ENCODE measurements at places on chromosomes 6 and 20. TPM values are rescaled to one million over a fixed set of nuclear protein-coding genes. Genes with fewer than 3 reads are reported as not detected.

The AGER gene
- 8.1 TPM for total RNA-seq

DNA sequence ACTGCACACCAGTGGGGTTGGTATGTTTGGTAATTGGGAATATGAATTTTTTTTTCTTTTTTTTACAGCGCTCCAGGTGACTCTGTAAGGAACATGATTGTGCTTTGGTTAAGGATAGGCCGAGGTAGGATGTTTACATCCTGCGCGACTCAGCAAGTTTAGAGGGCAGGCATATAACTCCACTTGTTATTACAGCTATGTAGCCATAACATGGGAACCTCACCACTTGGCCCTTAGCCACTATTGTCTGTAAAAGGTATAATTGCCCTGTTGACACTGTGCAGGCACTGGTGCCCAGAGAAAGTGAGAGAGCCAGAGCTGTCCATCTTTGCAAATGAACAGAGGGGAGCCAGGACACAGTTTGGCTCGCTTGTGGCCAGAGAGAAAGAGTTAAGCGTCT, 172.9 kb downstream of the MCHR2 start:
- no peak for DNase-seq

DNA sequence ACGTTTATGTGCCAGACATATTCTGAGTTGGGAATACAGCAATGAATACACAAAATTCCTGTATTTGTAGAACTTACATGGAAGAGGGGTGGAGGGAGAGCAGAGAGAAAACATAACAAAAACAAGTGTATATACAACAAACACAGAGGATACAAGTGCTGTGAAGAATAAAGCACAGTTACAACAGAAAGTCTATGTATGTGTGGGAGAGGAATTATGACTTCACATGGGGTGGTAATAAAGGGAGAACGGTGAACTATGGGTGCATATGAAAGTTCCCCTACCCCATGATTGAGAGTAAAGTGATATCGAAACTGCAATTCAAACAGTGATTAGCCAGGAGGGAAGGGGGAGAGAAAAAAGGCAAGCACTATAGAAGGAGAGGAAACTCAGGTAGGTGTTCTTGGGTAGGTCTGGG, 24.6 kb downstream of the HBS1L start:
- DNase-seq, result no peak

- DNase-seq, result no peak
Observed at GRCh38 chr6:41156001-41156400, 1.9 kb upstream of the TREML1 start.

DNA sequence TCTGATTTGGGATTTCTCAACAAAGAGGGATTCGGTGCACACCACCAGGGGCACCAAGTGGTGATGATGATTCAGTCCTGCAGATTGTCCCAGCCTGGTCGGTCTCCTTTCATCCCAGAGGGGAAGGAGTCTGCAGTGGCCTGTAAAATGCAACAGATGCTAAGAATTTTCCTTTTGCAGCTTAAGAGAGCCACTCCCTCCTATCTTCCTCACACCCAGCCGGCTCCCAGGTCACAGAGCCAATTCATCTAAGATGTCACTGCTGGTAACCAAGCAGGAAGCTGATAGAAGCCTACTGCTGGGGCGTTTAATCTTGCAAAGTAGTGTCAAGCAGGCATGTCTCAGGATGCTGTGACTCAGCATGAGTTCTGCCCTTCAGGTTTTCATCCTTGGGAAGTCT, 203.8 kb upstream of the LRFN2 start:
- no peak for DNase-seq

DNA sequence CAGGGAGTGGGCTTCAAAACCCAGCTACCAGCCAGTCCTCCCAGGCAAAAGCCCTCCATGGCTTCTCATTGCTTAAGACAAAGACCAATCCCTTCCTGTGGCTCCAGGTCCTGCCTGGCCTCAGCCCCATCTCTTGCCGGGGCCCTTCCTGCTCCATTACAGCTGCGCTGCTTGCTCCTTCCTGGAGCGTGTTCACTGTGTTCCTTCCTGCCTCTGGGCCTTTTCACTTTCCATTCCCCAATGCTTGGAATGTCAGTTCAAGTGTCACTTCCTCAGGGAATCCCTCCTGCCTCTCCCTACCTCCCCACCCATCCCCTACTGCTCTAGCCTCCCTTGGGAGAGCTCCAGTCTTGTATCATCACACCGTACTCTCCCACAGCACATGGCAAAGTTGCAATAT, 11.1 kb upstream of the ITPR3 start:
- DNase-seq, result no peak

DNA sequence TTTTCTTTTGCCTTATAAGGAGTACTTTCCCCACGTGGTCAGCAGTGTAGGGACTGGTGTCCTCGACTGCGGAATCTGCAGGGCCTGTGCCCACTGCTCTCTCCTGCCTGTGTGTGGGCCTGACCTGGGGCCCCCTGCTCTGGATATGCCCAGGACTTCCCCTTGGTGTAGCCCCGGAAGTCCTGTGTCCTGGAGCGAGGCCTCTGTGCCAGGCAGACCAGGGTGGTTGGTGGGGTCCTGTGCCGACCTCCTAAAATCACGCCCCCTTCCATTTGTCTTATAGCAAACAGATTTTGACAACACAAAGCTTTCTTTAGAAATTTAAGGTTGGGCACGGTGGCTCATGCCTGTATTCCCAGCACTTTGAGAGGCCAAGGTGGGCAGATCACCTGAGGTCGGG, 64.2 kb downstream of the DLL1 start:
- no peak for DNase-seq

DNA sequence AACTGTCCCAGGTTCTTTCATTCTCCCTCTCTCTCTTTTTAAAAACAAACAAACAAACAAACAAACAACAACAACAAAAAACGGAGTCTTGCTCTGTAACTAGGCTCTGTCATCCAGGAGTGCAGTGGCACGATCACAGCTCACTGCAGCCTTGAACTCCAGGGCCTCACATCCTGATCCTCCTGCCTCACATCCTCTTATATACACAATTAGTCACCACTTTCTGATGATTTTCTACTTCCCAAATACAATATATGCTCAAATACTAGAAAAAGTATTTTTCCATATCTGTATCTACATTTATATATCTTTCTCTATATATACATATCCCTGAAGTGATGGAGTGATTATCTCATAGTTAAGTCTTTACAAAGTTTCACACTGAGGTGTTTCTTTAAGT, 170.7 kb downstream of the EPHA7 start:
- DNase-seq, result no peak

The TNNC2 gene
- not detected for total RNA-seq

The TEAD3 gene
- total RNA-seq, result 29.0 TPM

The SCRT2 gene
- not detected for total RNA-seq

GRCh38 chr6:15622045-15622740, 40.6 kb downstream of the DTNBP1 start:
- no peak for DNase-seq

DNA sequence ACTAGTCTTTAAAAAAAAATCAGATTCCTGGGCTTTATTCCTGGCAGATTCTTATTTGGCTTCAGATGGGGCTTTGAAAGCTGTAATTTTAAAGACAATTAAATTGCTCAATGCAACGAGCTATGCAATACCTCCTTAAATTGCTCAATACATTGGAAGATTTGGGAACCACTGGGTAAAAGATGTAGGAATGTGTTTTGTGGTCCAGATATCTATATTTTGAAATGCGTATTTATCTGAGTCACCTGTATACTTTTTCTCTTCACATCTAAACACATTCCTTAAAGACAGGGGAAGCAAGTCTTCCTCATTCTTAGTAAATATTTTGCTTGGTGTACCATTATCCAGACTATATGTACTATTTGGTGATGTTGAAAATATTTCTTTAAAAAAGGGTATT, 29.6 kb upstream of the MAP7 start:
- no peak for DNase-seq

The UBR2 gene
- total RNA-seq, result 23.6 TPM

GRCh38 chr20:11178946-11179654, 505.3 kb upstream of the JAG1 start:
- no peak for DNase-seq

The FOXS1 gene
- not detected for total RNA-seq

The IL20RA gene
- 21.9 TPM for total RNA-seq

GRCh38 chr6:106866875-106867658, 107.5 kb downstream of the CD24 start:
- DNase-seq, result no peak

- no peak for DNase-seq
Observed at GRCh38 chr6:15673666-15674065, 10.8 kb upstream of the DTNBP1 start.

- DNase-seq, result no peak
Observed at GRCh38 chr20:36937402-36937770, 14.1 kb downstream of the SAMHD1 start.

DNA sequence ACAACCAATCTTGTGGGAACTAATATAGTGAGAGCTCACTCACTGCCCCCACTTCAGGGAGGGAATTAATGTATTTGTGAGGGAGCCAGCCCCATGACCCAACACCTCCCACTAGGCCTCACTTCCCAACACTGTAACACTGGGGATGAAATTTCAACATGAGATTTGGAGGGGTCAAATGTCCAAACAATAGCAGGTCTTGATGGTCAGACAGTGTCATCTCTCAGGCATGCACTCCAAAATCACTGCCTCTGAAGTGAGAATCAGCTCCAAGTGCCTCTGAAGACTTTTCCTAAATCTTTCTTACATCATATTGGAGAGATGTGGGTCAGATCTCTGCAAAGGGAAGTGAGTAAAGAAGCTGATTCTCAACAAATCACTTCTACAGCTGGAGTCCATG, 13.8 kb upstream of the SAYSD1 start:
- no peak for DNase-seq

The PCSK2 gene
- 0.98 TPM for total RNA-seq

The MEI4 gene
- not detected for total RNA-seq

The TNXB gene
- 207 TPM for total RNA-seq
